ENCODE measurements at places on chromosomes 4 and X.

GRCh38 chr4:111838406-111838930, 306.8 kb upstream of the FAM241A start:
- DNase-seq: no peak

GRCh38 chrX:31656013-31656412, 584.2 kb upstream of the FTHL17 start:
- no peak for DNase-seq

DNA sequence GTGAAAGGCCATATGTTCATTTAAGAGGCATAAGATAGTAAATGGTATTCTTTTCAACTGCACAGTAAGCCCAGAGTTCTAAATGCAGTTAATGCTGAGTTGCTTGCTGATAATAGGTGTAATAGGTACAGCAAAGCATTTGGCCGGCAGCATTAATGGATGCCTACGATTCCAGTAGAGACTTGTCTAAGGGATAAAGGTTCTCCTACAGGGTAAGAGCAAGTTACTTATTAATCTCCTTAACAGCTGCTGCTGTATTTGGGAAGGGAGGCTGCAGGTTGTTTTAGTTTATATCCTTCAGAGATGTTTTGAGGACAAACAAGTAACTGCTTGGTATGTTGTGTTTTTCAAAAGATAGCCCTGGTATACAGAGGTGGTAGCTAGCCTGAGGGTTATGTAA, 16.8 kb downstream of the TSPAN7 start:
- DNase-seq: no peak

- DNase-seq: no peak
These were observed 49.0 kb downstream of the STARD8 start for GRCh38 chrX:68696267-68696990.

DNA sequence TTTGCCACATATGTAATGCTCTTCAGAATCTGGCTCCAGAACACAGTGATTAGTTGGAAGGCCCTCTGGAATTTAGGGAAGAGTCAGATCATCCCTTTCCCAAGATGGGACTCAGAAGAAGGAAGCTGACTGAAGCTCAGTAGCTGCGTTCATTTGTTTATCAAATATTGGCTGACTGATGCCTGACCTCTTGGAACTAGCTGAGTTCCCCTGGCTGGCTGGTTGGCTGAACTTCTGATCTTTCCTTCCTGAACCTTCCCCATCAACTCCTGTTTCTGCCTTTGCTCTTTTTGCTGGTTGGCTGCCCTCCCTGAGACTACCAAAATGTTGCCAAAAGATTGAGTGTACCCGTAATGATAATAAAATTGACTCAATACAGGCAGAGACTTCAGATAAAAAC, 866.5 kb upstream of the INTU start:
- DNase-seq: no peak

GRCh38 chr4:72567036-72567435, 2.0 kb downstream of the ADAMTS3 start:
- DNase-seq: no peak

- no peak for DNase-seq
These were observed 4.6 kb downstream of the EDA2R start for GRCh38 chrX:66634272-66634671.

- DNase-seq: no peak
These were observed 196.2 kb upstream of the PGRMC2 start for GRCh38 chr4:128483816-128484215.

- no peak for DNase-seq
These were observed 2.0 kb upstream of the ADH7 start for GRCh38 chr4:99436976-99437722.

DNA sequence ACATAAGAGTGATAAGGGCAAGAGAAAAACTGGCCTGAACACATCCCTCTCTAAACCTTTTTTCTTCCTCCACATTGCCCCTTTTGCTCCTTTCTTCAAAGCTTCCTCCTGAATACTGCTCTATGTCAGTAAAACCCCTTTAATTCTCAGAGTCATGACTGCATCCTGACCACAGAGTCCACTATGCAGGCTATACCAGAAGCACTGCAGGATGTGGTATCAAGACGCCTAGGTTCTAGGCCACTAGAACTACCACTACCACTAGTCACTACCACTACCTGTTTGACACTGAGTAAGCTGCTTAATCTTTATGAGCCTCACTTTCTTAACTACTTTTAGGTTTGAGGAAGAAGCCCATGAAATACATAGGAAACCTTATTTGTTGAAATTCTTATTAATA, 38.7 kb downstream of the ARHGEF9 start:
- no peak for DNase-seq
